ENCODE measurements at places on chromosomes 3 and 15.

- DNase-seq, result no peak
Observed at GRCh38 chr3:170330366-170330765, 27.1 kb upstream of the SKIL start.

GRCh38 chr3:185940951-185941350, 3.1 kb upstream of the TRA2B start:
- no peak for DNase-seq

GRCh38 chr3:157089455-157090221, 70.3 kb downstream of the CCNL1 start:
- DNase-seq, result no peak

DNA sequence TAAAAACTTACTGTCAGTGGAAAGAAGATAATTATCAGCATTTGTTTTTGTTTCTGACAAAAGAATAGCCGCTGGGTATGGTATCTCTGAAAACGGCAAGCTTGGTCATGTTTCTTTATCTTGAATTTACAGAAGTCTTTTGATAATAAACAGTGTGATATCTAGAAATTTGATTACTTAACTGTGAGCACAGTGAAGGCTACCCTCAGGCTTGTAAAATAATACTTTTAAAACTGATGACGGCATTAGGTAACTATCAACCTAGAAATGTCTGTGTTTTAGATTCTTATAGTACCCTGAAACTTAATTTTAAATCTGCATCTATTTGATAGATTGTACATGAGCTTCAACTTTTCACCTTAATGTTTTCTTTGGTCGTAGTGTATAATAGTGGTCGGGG, 43.4 kb downstream of the NSUN3 start:
- no peak for DNase-seq

- no peak for DNase-seq
Observed at GRCh38 chr3:138474163-138474562, 39.7 kb downstream of the ESYT3 start.

DNA sequence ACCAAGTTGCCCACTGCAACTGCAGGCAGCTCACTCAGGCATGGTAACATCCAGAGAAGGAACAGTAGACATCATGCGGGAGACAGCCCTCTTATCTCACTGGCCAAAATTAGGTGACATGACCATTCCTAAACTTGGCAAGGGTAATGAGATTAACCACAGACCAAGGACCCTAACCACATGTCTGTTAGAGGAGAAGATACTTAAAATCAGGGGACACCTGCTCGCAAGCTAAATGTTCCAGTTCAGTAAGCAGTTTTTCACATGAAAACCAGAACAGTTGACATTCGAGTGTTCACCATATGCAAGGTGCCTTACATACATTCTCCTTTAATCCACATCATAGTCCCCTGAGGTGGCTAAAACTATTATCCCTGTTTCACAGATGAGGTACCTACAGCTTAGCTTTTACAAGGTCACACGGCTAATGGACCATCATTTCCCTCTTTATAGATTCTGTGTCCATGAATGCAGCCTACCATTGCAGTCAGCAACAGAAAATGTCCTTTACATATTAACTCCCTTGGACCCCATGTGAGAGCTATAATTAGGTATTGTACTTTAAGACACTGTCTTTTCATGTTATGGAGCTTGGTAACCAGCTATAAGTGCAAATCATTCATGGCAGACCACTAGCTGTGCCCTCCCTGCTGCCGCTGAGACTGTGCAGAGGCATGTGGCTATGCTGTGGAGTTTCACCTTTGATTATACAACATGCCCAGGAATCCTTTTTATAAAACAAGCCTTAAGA, 154.1 kb downstream of the LIPC start:
- no peak for DNase-seq

- no peak for DNase-seq
Observed at GRCh38 chr15:60936186-60936585, 292.9 kb downstream of the RORA start.

Data from stimulated activated naive CD4-positive, alpha-beta T cell (primary cell).